Ascending aorta (tissue), 2 donors: ENCODE measurements at places on chromosomes 1 and 21. TPM values are rescaled to one million over a fixed set of nuclear protein-coding genes. Genes with fewer than 3 reads are reported as not detected.

GRCh38 chr1:59298026-59298583 lies 1.2 kb downstream of the FGGY start:
- no peak for DNase-seq
- H3K36me3 ChIP-seq, result no peaks in the 10 kb centered on the region
- H3K27ac ChIP-seq, result peak overlapping the region; percentile 96

- peaks cover 19% of the 10 kb centered on the region for H3K4me1 ChIP-seq
- H3K27me3 ChIP-seq, result no peaks in the 10 kb centered on the region
- no peak for DNase-seq
- H3K27ac ChIP-seq, result peak overlapping the region; percentile 98
- no peak overlapping the region for H3K4me3 ChIP-seq
Measured at GRCh38 chr1:40976952-40977690, 2.4 kb upstream of the CTPS1 start.

DNA sequence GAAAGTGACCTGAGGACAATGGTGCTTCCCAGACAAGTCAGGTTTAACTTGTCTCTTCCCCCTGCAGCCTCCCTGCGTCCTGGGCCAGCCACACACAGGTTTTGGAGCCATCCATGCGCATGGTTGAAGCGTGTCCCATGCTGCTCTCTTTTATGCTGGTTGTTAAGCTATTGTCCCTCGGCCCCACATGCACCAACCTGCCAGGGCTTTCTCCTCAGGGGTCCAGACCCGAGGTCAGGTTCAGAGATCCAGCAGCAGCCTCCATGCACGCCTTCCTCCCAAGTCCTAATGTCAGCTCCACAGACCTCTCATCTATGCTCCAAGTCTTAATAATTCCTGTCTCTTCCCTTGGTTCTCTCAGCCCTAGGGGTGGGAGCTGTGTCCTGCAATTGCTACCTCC lies 1.6 kb downstream of the ABCA4 start:
- no peaks in the 10 kb centered on the region for H3K27me3 ChIP-seq
- no peaks in the 10 kb centered on the region for H3K36me3 ChIP-seq
- H3K4me1 ChIP-seq, result no peaks in the 10 kb centered on the region
- H3K27ac ChIP-seq, result no peak overlapping the region
- no peak overlapping the region for H3K4me3 ChIP-seq

GRCh38 chr1:119467857-119468668 lies 38.9 kb upstream of the HSD3B1 start:
- H3K36me3 ChIP-seq, result no peaks in the 10 kb centered on the region
- no peaks in the 10 kb centered on the region for H3K4me1 ChIP-seq
- H3K27ac ChIP-seq, result no peak overlapping the region
- H3K4me3 ChIP-seq, result no peak overlapping the region
- H3K27me3 ChIP-seq, result no peaks in the 10 kb centered on the region

DNA sequence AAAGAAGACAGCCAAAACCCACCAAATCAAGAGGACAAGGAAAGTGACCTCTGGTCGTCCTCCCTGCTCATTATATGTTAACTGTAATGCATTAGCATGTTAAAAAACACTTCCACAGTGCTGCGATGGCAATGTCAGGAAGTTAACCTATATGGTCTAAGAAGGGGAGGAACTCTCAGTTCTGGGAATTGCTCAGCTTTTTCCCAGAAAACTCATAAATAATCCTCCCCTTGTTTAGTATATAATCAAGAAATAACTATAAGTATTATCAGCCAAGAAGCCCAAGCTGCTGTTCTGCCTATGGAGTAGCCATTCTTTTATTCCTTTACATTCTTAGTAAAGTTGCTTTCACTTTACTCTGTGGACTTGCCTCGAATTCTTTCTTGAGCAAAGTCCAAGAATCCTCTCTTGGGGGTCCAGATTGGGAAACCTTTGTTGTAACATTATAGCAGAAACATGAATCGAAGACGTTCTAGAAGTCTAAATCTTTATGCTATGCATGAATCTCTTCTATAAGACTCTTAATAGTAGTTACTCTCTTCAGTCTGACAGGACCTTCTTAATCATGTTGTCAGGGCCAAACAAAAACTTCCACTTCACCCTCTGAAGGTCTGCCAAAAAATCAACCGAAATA lies 110.0 kb upstream of the VANGL1 start:
- no peak for DNase-seq
- H3K27me3 ChIP-seq, result no peaks in the 10 kb centered on the region
- no peak overlapping the region for H3K4me3 ChIP-seq
- H3K36me3 ChIP-seq, result no peaks in the 10 kb centered on the region
- H3K27ac ChIP-seq, result no peak overlapping the region

DNA sequence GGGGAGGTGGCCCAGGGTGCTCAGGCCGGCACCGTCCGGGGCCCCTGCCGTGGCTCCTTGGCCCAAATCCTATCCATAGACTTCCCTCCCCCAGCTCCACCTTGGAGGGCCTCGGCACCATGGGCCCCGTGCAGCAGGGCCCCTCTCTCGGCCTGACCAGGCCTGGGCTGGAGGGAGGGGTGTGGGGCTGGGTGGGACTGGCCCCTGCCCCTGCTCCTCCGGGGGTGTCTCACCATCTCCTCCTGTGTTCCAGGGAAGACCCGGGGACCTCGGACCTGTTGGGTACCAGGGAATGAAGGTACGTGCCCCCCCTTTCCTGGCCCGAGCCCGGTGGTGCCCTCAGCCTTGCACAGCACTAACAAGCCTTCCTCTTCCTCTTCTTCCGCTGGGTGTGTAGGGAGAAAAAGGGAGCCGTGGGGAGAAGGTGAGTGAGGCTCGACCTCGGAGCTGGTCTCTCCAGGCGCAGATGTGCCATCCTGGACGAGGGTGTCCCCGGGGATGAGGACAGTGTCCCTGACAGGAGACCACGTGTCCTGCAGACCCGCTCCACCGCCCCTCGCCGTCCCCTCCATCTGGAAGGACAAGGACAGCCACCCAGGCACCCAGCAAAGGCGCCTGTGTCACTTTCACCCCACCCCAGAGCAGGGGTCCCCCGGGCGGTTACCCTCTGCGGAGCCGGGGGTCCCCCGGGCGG lies 7.9 kb downstream of the COL6A1 start:
- no peak overlapping the region for H3K4me3 ChIP-seq
- H3K27ac ChIP-seq, result peak overlapping the region; percentile 82
- H3K27me3 ChIP-seq, result no peaks in the 10 kb centered on the region
- peaks cover 12% of the 10 kb centered on the region for H3K4me1 ChIP-seq
- no peak for DNase-seq

GRCh38 chr1:183227422-183228346 lies 41.6 kb downstream of the LAMC2 start:
- peak; percentile 65 for DNase-seq
- H3K27ac ChIP-seq, result no peak overlapping the region
- no peaks in the 10 kb centered on the region for H3K27me3 ChIP-seq
- H3K4me1 ChIP-seq, result no peaks in the 10 kb centered on the region

DNA sequence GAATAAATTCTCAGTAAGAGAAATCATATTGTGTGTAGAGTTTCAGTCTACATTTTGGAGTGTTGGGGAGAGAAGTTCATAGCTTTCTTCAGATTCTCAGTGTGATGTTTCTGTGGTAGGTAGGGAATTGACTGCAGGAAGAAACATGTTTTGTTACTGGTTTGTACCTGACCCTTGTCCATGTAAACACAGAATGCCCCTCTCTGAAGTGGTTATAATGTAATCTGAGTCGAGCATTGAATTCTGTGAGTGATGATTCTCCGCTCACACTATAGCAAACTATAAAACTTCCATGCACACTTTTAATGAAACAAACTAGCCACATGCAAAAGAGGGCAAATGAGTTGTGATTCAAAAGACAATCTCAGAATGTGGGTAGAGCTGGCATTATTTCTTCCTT lies 433.2 kb downstream of the USP25 start:
- H3K27me3 ChIP-seq, result no peaks in the 10 kb centered on the region
- H3K4me3 ChIP-seq, result no peak overlapping the region
- H3K4me1 ChIP-seq, result no peaks in the 10 kb centered on the region
- no peaks in the 10 kb centered on the region for H3K36me3 ChIP-seq
- H3K27ac ChIP-seq, result no peak overlapping the region

- no peaks in the 10 kb centered on the region for H3K36me3 ChIP-seq
- peak overlapping the region; percentile 47 for H3K4me3 ChIP-seq
- H3K27me3 ChIP-seq, result peaks cover 57% of the 10 kb centered on the region
- DNase-seq, result no peak
Measured at GRCh38 chr1:50423670-50424000, 392 bp upstream of the DMRTA2 start.

DNA sequence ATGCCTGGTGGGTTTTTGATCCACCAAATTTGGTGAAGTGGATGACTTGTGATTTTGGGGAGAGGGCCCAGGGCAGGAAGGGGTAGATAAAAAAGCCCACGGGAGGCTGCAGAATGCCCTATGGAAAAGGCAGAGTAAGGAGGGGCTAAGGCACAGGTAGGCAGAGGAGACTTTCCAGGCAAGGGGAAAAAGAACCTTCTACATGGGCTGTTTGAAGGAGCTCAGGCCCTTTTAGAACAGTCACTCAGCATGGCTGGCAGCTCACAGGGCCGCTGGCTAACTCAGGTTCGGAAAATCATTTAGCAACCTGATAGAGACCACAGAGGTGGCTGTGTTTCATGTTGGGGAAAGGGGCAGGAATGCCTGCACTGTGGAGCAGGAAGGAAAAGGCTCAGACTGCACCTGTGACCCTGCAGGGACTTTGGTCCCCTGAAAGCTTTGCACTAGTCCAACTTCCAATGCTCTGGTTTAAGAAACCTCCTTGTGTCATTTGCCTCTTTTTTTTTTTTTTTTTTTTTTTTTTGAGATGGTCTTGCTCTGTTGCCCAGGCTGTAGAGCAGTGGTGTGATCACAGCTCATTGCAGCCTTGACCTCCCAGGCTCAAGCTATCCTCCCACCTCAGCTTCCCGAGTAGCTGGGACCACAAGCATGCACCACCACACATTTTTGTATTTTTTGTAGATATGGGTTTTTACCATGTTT lies 58.5 kb upstream of the ENAH start:
- no peaks in the 10 kb centered on the region for H3K4me1 ChIP-seq
- H3K27ac ChIP-seq, result no peak overlapping the region
- no peaks in the 10 kb centered on the region for H3K27me3 ChIP-seq
- no peaks in the 10 kb centered on the region for H3K36me3 ChIP-seq
- no peak overlapping the region for H3K4me3 ChIP-seq

GRCh38 chr21:23950344-23950743 lies 1656.9 kb downstream of the MRPL39 start:
- no peak overlapping the region for H3K4me3 ChIP-seq
- DNase-seq, result no peak
- H3K4me1 ChIP-seq, result no peaks in the 10 kb centered on the region

DNA sequence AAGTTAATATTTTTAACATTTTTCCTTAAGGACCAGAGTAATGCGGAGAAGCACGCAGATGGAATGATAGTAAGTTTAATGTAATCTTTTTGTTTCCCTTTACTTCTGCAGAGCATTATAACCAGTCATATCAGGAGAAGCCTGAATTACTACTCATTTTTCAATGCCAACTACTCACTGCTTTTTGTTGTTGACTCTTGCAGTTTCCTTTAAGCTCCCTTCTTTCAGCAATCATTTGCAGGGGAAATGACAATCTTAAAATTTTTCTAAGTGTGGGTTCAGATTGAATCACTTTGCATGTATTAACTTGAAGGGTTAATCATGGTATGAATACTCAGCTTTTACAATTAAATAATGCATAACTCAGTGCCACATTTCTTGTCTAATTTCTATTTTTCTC lies 122.2 kb downstream of the NRDC start:
- no peak for DNase-seq
- H3K4me1 ChIP-seq, result peaks cover 4% of the 10 kb centered on the region
- no peak overlapping the region for H3K4me3 ChIP-seq
- H3K27me3 ChIP-seq, result no peaks in the 10 kb centered on the region
- peaks cover 16% of the 10 kb centered on the region for H3K36me3 ChIP-seq
- H3K27ac ChIP-seq, result no peak overlapping the region

- H3K4me1 ChIP-seq, result no peaks in the 10 kb centered on the region
- H3K27me3 ChIP-seq, result no peaks in the 10 kb centered on the region
- no peaks in the 10 kb centered on the region for H3K36me3 ChIP-seq
- no peak overlapping the region for H3K4me3 ChIP-seq
- H3K27ac ChIP-seq, result no peak overlapping the region
Measured at GRCh38 chr1:200231787-200232231, 178.0 kb downstream of the ZNF281 start.

- no peaks in the 10 kb centered on the region for H3K4me1 ChIP-seq
- no peak overlapping the region for H3K27ac ChIP-seq
- DNase-seq, result no peak
Measured at GRCh38 chr1:7989762-7990428, 28.4 kb downstream of the PARK7 start.

DNA sequence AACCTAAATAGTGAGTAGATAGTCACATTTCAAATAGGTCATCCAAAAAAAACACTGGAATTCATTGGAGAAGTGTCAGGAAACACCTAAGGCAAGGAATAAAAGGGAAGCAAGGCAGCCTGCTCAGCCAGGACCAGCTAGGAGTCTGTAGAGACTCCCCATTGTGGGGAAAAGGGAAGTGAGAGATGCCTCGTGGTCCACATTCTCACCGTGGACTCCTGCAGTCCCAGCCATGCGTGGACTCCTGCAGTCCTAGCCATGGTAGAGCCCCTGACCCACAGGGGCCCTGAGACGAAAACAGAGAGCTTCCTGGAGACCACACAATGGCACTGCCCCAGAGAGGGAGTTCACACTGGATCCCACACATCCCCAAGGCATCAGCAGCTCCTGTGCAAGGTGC lies 97.5 kb downstream of the LRIG2 start:
- H3K4me3 ChIP-seq, result no peak overlapping the region
- DNase-seq, result no peak
- no peaks in the 10 kb centered on the region for H3K36me3 ChIP-seq
- no peak overlapping the region for H3K27ac ChIP-seq
- H3K4me1 ChIP-seq, result no peaks in the 10 kb centered on the region

- no peak within 1 kb of the TSS for H3K27ac ChIP-seq
- no peak within 1 kb of the TSS for H3K4me3 ChIP-seq
- no peaks in the 10 kb centered on the region for H3K4me1 ChIP-seq
- H3K36me3 ChIP-seq, result no peaks in the 10 kb centered on the region
Measured at GRCh38 chr1:86468501-86468977, at the start of gene CLCA1. TSS of gene CLCA1 (plus strand) at chr1:86468927. CDS start at chr1:86468972, 45 bp downstream.

GRCh38 chr1:34684266-34684665 lies 70.6 kb upstream of the GJB5 start:
- H3K27ac ChIP-seq, result no peak overlapping the region
- no peaks in the 10 kb centered on the region for H3K27me3 ChIP-seq
- no peaks in the 10 kb centered on the region for H3K36me3 ChIP-seq
- H3K4me1 ChIP-seq, result no peaks in the 10 kb centered on the region
- no peak for DNase-seq

- H3K27me3 ChIP-seq, result no peaks in the 10 kb centered on the region
- no peak overlapping the region for H3K4me3 ChIP-seq
- no peaks in the 10 kb centered on the region for H3K36me3 ChIP-seq
- H3K27ac ChIP-seq, result no peak overlapping the region
- no peak for DNase-seq
Measured at GRCh38 chr1:198201956-198202784, 45.4 kb downstream of the NEK7 start.

RIMS3 gene
- total RNA-seq, result 43.9 TPM

SEC16B gene
- 8.6 TPM for total RNA-seq

C1orf185 gene
- not detected for total RNA-seq

CFAP141 gene
- not detected for total RNA-seq

C1orf115 gene
- 18.4 TPM for total RNA-seq

NPHS2 gene
- not detected for total RNA-seq

DCDC2B gene
- not detected for total RNA-seq

PCP4L1 gene
- total RNA-seq, result not detected

TRAF3IP3 gene
- total RNA-seq, result not detected

C21orf58 gene
- 3.2 TPM for total RNA-seq

RCSD1 gene
- total RNA-seq, result 36.8 TPM

LCE2C gene
- not detected for total RNA-seq

REN gene
- total RNA-seq, result not detected

IGSF5 gene
- not detected for total RNA-seq

G0S2 gene
- total RNA-seq, result 15.1 TPM

USH2A gene
- total RNA-seq, result not detected

AJAP1 gene
- 6.9 TPM for total RNA-seq
